Kidney (tissue), 22 donors: ENCODE measurements at places on chromosomes 3 and 15. TPM values are rescaled to one million over a fixed set of nuclear protein-coding genes. Genes with fewer than 3 reads are reported as not detected.

The GRK7 gene
- not detected for total RNA-seq

The ZPLD1 gene
- total RNA-seq: 1.2 TPM

The MAP1A gene
- total RNA-seq: 9.3 TPM

The PLD1 gene
- 24.3 TPM for total RNA-seq

The GOLGA6A gene
- total RNA-seq: 0.06 TPM

The MUC13 gene
- total RNA-seq: 1.9 TPM

The IL5RA gene
- 1.1 TPM for total RNA-seq

The CNTN6 gene
- total RNA-seq: 0.25 TPM

The EHHADH gene
- total RNA-seq: 27.9 TPM

The ZNF621 gene
- total RNA-seq: 25.4 TPM

The ANKRD63 gene
- total RNA-seq: not detected

The LYSMD4 gene
- total RNA-seq: 8.6 TPM

The CORO2B gene
- total RNA-seq: 7.9 TPM

The AP3B2 gene
- total RNA-seq: 4.7 TPM

DNA sequence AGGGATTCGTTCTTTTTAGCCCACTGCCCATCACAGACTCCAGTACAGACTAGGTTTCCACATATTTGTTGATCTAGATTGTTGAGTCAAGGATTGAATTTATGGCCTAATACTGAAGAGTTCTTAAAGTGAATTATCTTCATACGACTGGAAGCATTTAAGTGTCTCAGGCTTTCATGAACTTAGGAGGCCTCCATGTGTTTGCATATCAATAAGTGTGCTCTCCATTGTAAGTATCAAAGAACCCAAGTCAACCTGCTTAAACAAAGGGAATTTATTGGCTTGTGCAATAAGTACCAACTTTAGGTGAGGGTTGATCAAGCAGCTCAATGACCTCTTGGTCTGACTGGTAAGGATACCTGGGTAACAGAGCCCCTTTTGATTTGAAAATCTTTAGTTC lies 382.1 kb downstream of the PDCD6IP start:
- no peaks in the 10 kb centered on the region for H3K36me3 ChIP-seq
- no peaks in the 10 kb centered on the region for H3K27me3 ChIP-seq
- H3K4me1 ChIP-seq: no peaks in the 10 kb centered on the region
- no peak for DNase-seq
- H3K27ac ChIP-seq: no peak overlapping the region

GRCh38 chr15:39095218-39095879 lies 485.5 kb upstream of the THBS1 start:
- H3K4me3 ChIP-seq: no peak overlapping the region
- peak; percentile 9 for DNase-seq
- no peaks in the 10 kb centered on the region for H3K36me3 ChIP-seq

DNA sequence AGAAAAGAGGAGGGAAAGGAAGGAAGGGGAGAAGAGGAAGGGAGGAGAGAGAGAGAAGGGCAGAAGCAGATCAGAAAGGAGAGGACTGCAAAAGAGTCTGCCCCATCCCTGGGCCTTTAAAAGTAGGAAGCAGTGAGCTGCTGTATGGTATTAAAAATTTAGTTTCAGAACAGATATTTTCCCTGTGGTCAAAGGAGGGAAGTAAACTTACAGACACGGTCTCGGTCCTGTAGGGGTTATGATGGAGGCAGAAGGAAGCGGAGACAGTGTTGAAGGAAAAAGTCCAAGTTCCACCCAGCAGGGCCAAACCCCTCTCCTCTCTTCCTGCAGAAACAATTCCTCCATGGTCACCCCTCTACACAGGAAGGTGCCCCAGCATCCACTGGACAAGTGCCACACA lies 122.0 kb upstream of the PROK2 start:
- H3K36me3 ChIP-seq: no peaks in the 10 kb centered on the region
- DNase-seq: no peak
- no peaks in the 10 kb centered on the region for H3K27me3 ChIP-seq
- H3K4me1 ChIP-seq: no peaks in the 10 kb centered on the region

DNA sequence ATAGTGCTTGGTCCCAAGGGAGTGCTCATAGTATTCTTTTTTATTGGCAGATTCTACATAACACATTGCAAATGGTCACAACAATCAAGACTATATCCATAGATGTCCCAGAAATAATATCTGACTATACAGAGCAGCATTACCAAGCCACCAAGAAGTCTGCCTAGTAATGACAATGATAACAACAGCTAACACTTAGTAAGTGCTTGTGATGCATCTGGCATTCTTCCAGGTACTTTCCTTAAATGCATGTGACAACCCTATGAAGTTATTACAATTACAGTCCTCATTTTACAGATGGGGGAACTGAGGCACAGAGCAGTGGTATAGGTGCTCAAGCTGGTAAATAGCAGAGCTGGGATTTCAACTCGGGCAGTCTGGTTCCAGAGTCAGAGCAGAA lies 49.6 kb upstream of the ICE2 start:
- H3K4me1 ChIP-seq: no peaks in the 10 kb centered on the region
- no peak overlapping the region for H3K4me3 ChIP-seq
- H3K36me3 ChIP-seq: no peaks in the 10 kb centered on the region
- no peaks in the 10 kb centered on the region for H3K27me3 ChIP-seq

GRCh38 chr15:89126009-89126408 lies 37.8 kb downstream of the ABHD2 start:
- H3K36me3 ChIP-seq: peaks cover 5% of the 10 kb centered on the region
- H3K4me3 ChIP-seq: no peak overlapping the region
- H3K27ac ChIP-seq: no peak overlapping the region
- no peak for DNase-seq
- peaks cover 4% of the 10 kb centered on the region for H3K4me1 ChIP-seq

- no peaks in the 10 kb centered on the region for H3K27me3 ChIP-seq
- H3K4me1 ChIP-seq: no peaks in the 10 kb centered on the region
- H3K4me3 ChIP-seq: no peak overlapping the region
- no peak for DNase-seq
- H3K36me3 ChIP-seq: no peaks in the 10 kb centered on the region
These were observed 138.7 kb upstream of the CBLB start for GRCh38 chr3:106007512-106007911.

DNA sequence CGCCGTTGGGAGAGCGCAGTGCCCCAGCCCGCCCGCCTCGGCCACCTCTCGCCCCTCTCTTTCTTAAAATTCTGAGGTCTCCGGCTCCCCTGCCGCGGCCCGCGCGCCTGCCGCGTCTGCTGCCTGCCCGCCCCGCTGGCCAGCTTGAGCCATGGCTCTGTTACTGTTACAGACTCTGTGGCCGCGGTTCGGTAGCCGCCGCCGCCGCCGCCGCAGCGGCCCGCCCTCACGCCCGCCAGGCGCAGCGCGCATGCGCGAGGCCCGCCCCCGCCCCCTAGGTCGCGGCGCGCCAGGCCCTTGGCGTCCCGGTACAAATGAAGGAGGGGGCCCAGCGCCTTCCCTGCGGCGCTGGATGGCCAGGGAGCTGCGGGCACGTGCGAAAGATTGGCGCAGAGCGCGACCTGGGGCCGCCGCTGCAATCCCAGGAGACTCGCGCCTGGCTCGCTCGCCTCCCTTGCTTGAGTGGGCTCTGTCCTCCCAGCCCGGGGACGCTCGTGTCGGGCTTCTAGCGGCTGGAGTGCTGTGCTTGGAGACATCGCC lies at the start of gene ONECUT1:
Gene ONECUT1, minus strand, starts transcription at position 168 of the 540 bp plus-strand sequence. CDS start 452 bp downstream, outside the sequence.
- H3K36me3 ChIP-seq: no peaks in the 10 kb centered on the region
- H3K27me3 ChIP-seq: peaks cover 68% of the 10 kb centered on the region
- no peak within 1 kb of the TSS for H3K27ac ChIP-seq

DNA sequence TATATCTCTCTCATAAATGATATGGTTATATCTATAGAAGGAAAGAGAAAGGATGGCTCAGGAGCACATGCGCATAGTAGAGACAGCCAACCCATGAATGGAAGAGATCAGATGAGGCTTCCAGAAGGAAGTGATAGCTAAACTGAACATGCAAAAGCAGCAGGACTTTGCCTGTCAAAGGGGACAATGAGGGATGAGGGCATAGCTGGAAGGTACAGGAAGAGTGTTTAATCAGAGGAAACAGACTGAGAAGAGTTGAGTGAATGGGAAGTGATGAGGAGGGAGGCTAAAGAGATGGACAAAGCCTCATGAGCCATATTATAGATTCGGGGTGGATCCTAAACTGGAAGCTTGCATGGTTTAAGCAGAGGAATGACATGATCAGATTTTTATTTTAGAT lies 26.5 kb upstream of the VEPH1 start:
- H3K27ac ChIP-seq: no peak overlapping the region
- no peaks in the 10 kb centered on the region for H3K4me1 ChIP-seq
- H3K36me3 ChIP-seq: no peaks in the 10 kb centered on the region
- no peaks in the 10 kb centered on the region for H3K27me3 ChIP-seq

DNA sequence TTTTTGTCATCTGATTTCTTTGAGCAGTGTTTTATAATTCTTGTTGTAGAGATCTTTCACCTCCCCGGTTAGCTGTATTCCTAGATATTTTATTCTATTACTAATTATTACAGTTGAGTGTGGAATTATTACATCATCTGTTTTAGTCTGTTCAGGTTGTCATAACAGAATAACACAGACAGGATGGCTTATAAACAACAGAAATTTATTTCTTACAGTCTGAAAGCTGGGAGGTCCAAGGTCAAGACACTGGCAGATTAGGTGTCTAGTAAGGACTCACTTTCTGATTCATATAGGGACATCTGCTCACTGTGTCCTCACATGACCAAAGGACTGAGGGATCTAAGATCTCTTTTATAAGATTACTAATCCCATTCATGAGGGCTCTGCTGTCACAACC lies 121.3 kb upstream of the THBS1 start:
- no peak overlapping the region for H3K4me3 ChIP-seq
- no peak overlapping the region for H3K27ac ChIP-seq
- DNase-seq: no peak
- H3K4me1 ChIP-seq: no peaks in the 10 kb centered on the region
- H3K27me3 ChIP-seq: no peaks in the 10 kb centered on the region
- no peaks in the 10 kb centered on the region for H3K36me3 ChIP-seq

DNA sequence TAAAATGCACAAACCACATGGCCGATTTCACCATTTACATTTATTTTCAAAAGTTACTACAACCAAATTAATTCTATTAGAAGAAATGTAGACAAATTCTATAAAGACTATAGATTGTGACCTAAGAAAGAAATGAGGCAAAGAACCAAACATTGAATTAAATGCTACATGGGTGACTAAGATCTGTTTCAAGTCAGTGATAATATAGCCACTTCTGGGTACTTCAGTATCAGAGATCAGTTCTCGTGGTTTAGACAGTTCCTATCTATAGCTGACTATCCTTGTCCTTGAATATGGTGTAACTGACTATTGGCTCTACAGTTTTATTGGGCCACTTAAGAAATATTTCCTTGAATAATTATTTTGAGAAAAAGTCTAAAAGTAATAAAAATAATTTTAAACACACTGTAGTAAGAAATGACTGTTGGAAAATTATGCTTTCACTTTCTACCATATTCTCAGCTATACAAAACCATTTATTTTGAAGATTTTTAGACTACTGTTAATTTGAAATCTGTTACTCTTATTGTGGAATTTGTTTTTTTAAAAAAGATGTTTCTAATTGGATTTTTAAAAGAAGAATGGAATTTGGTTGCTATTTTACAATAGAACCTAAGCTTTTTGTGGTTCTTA lies 14.1 kb downstream of the KCNMB3 start:
- no peaks in the 10 kb centered on the region for H3K4me1 ChIP-seq
- no peak overlapping the region for H3K4me3 ChIP-seq
- no peaks in the 10 kb centered on the region for H3K36me3 ChIP-seq

GRCh38 chr15:82122746-82123400 lies 77.1 kb upstream of the MEX3B start:
- H3K27ac ChIP-seq: no peak overlapping the region
- no peaks in the 10 kb centered on the region for H3K36me3 ChIP-seq
- H3K4me1 ChIP-seq: no peaks in the 10 kb centered on the region
- no peaks in the 10 kb centered on the region for H3K27me3 ChIP-seq
- peak; percentile 40 for DNase-seq

- H3K27ac ChIP-seq: no peak overlapping the region
- DNase-seq: no peak
- H3K27me3 ChIP-seq: no peaks in the 10 kb centered on the region
- no peaks in the 10 kb centered on the region for H3K36me3 ChIP-seq
- H3K4me1 ChIP-seq: peaks cover 4% of the 10 kb centered on the region
These were observed 726.6 kb upstream of the NAALADL2 start for GRCh38 chr3:174132421-174133042.

- DNase-seq: no peak
- H3K4me3 ChIP-seq: no peak overlapping the region
- H3K27ac ChIP-seq: no peak overlapping the region
- H3K4me1 ChIP-seq: no peaks in the 10 kb centered on the region
- no peaks in the 10 kb centered on the region for H3K36me3 ChIP-seq
- H3K27me3 ChIP-seq: no peaks in the 10 kb centered on the region
These were observed 581.0 kb upstream of the NAALADL2 start for GRCh38 chr3:174278094-174278493.

DNA sequence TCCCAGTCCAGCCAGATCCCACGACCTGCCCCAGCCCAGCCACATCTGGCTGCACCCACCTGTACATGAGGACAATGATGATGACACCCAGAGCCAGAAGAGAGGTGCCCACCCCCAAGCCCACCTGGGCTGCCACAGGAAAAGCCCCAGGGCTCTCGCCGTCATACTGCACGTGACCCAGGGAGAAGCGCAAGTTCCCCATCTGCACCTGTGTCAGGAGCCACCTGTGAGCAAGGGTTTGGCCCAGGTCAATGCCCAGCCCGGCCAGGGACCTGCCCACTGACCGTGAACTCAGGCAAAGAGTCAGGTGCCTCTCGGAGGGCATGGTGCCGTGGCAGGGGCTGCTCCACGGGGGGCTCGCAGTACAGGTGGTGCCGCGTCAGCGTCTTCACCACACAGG lies 16.3 kb downstream of the PLXNB1 start:
- no peak overlapping the region for H3K27ac ChIP-seq
- no peaks in the 10 kb centered on the region for H3K4me1 ChIP-seq
- no peaks in the 10 kb centered on the region for H3K27me3 ChIP-seq

GRCh38 chr3:128681369-128681829 lies 30.8 kb upstream of the RPN1 start:
- H3K27ac ChIP-seq: peak overlapping the region; percentile 98
- no peaks in the 10 kb centered on the region for H3K4me1 ChIP-seq
- peak overlapping the region; percentile 98 for H3K4me3 ChIP-seq
- no peaks in the 10 kb centered on the region for H3K27me3 ChIP-seq
- DNase-seq: no peak

GRCh38 chr15:39173426-39173825 lies 407.5 kb upstream of the THBS1 start:
- peaks cover 2% of the 10 kb centered on the region for H3K4me1 ChIP-seq
- H3K27me3 ChIP-seq: no peaks in the 10 kb centered on the region
- H3K36me3 ChIP-seq: no peaks in the 10 kb centered on the region
- H3K27ac ChIP-seq: no peak overlapping the region

DNA sequence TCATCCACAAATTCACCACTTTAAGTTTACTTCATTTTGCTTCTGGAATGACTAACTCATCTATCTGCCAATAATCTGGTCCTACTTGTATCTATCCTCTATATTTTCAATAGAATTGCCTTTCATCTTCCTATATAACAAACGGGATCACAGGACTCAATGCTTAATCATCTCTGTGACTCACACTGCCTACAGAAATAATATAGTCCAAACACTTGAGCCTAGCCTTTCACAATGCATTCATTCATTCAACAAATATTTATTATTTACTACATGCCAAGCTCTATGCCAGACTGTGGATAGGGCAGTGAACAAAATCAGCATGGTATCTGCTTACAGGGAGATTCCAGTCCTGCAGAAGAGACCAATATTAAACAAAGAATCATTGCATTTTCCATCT lies 16.6 kb upstream of the AGTR1 start:
- H3K27ac ChIP-seq: no peak overlapping the region
- no peaks in the 10 kb centered on the region for H3K27me3 ChIP-seq
- no peak for DNase-seq
- no peaks in the 10 kb centered on the region for H3K36me3 ChIP-seq
- no peak overlapping the region for H3K4me3 ChIP-seq

- H3K4me3 ChIP-seq: peak overlapping the region; percentile 17
- no peak overlapping the region for H3K27ac ChIP-seq
- H3K4me1 ChIP-seq: peaks cover 2% of the 10 kb centered on the region
- H3K27me3 ChIP-seq: no peaks in the 10 kb centered on the region
These were observed 66.3 kb downstream of the ISG20 start for GRCh38 chr15:88704791-88705768.
